ENCODE measurements at places on chromosomes 11 and 22.

DNA sequence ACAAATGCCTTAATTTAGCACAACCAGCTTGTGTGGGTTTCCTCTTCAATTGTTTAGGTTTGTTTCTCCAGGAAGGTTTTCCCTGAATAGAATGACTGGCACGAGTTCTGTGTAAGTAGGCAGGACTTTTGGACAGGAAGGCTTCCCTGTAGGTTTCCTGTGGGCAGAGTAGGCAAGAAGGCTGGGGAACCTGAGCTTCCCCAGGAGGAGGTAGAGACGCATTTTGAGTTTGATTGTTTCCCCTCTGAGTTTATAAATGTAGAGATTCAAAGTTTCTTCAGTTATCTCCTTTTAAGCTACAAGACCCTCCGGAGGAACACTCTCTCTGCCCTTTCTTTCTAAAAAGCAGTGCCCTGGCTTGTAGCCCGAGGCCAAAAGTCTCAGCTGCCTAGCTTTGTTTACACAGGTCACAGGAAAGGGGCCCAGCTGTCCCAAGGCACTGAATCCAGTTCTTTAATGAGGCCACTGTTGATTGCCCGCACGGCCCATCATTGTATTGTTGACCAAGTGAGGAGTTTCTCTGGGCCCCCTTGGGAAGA is 66.6 kb upstream of the RDX start:
- DNase-seq, result peak; percentile 28

GRCh38 chr22:17980638-17981051 is 43.7 kb downstream of the MICAL3 start:
- no peak for DNase-seq

GRCh38 chr22:49332691-49333090 is 495.0 kb downstream of the BRD1 start:
- no peak for DNase-seq

DNA sequence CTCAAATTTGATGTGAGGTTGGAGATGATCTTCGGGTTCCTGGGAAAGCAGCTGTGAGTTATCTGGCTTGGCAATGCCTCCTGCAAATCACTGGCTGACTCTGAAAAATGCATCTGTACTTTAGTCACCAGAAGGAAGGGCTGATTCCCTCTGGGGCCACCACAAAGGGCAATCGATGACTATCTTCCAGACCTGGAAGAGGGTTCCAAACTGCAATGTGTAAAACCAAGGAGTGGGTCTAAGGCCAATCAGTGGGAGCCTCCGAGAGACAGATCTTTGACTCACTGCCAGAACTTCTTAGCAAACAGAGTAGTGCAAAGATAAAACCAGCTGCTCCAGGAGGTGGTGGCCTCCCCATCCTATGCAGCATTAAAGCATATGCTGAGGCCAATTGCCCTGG is 29.1 kb upstream of the PAK1 start:
- no peak for DNase-seq

- DNase-seq, result peak; percentile 53
Measured at GRCh38 chr11:38791346-38791961, 2193.4 kb upstream of the RAG2 start.

GRCh38 chr11:17730608-17731462 is 3.7 kb upstream of the KCNC1 start:
- peak; percentile 88 for DNase-seq

- DNase-seq, result peak; percentile 83
Measured at GRCh38 chr22:17121233-17122195, at the start of gene TMEM121B. Gene TMEM121B (minus strand): TSS chr22:17121360. CDS start chr22:17121127, 233 bp downstream.

DNA sequence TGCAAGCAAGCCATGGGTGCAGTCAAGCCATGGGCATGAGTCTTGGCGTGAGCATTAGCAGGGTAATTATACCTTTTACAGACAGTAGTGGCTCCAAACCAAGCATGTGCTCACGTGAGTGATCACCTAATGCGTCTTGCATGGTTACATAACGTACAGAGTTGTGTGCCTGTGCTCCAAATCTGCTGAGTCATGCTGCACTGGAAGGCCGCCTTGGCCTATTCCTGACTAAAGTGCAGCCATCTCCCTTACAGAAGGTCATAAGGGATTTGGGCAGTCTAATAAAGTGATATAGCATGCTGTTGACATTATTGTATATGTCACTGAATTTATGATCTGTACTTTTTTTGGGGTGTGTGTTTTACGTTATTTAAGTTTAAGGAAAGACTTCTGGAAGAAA is 102.4 kb downstream of the ARHGAP42 start:
- DNase-seq, result no peak

- peak; percentile 49 for DNase-seq
Measured at GRCh38 chr22:28029201-28029948, 110.3 kb upstream of the PITPNB start.

DNA sequence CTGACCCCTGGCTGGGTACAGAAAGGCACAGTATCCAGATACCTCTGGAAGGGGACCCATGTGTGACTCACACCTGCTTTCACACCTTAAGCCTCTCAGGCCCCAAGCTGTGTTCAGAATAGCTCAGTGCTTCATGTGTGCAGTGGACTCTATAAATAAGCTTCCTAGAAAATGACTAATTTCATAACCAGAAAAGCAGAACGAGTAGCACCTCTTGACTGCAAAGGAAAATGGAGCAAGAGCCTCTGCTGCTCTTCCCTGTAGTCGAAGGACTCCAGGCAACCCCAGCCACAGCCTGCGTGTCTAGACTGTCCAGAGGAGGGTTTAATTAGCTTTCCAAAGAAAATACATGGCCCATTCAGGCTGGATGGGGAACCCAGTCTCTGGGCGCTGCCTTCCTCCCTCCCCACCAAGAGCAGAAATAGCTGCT is 23.1 kb downstream of the PTPN5 start:
- no peak for DNase-seq

- DNase-seq, result no peak
Measured at GRCh38 chr11:65366340-65366773, 11.8 kb downstream of the TIGD3 start.

DNA sequence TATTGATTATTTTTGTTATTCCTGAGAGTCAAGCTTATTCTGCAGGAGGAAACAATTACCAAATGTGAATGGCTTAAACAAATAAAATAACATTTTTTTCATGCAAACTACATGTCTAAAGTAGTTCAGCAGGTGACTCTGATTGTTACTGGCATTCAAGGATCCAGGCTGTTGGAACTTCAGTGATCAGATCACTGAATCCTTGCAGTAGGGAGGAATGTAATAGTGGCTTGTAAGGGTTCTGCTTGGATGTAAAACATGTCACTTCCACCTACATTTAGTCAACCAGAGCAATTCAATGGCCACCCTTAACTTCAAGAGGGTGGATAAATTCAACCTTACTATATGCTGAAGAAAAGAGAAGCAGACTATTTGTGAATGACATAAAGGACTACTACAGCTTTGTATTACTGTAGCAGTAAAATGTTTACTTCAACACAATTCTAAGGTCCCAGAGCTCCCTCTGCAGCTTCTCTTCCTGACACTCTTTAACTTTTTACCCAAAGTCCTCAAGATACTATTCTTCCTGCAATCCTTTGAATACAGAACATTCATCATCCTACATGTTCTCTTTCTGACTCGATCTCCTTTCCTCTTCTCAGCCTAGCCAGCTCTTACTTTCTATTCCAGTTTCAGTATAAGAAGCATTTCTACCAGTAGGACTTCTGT is 284.0 kb downstream of the LRRC4C start:
- DNase-seq, result no peak

DNA sequence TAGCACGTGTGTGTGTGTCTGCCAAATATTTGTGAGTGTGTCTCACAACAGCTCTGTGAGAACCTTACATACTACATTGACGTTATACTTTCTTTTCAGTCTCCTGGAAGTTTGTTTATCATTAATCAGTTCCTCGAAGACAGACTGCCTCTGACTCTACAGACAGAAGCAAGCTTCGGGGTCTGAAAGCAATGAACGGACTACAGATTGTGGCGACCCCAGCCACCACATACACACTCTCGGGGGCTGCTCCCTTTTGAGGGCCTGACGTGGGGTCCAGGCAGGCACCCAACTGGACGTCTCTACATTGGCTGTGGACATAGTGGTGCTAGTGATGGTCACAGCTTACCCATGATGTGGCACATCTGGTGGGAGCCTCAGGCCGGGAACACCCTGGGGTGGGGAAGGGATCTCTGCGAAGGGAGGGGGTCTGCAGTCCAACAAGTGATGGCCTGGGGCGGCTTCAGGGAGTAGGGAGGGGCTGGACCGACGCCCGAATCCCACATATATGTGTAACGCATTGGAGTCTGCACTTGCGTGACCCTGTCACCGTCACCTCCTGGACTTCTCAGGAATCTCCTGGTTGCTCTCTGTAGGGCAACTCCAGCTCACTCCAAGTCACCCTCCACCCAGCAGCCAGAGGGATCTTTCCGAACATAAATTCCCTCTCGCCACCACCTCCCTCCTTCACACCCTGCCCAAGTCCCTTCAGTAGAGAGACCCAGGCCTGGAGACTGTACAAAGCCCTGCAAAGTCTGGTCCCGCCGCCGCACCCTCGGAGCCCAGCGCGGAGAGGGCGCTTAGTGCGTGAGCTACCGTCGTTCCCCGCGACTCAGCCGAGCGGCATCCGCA is 30.4 kb upstream of the TRIM29 start:
- no peak for DNase-seq

GRCh38 chr11:86140334-86140990 is 71.6 kb upstream of the PICALM start:
- DNase-seq, result no peak

DNA sequence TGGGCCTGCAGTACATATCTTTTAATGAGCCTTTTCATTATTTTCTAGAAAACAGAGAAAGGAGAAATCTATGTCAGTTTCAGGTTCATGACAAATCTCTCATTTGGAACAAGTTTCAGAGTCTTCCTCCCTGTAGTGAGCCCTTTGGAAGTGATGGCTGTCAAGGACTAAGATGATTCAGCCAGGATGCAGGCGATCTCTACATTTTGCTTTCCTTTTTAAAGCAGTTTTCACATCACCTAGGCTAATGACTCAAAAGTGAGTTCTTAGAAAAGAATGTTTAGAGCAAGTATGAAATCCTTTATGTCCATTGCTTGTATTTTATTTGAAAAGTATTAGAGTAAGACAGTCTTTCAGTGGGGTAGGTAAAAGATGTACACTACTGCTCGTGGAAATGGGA is 130.1 kb downstream of the TRPC6 start:
- no peak for DNase-seq

- DNase-seq, result no peak
Measured at GRCh38 chr11:115168229-115168671, 336.0 kb downstream of the CADM1 start.

- DNase-seq, result no peak
Measured at GRCh38 chr11:106594751-106595351, 423.4 kb downstream of the GUCY1A2 start.

GRCh38 chr11:119780222-119780953 is 51.4 kb upstream of the NECTIN1 start:
- no peak for DNase-seq

- DNase-seq, result no peak
Measured at GRCh38 chr22:46224898-46225290, 25.2 kb downstream of the CDPF1 start.

DNA sequence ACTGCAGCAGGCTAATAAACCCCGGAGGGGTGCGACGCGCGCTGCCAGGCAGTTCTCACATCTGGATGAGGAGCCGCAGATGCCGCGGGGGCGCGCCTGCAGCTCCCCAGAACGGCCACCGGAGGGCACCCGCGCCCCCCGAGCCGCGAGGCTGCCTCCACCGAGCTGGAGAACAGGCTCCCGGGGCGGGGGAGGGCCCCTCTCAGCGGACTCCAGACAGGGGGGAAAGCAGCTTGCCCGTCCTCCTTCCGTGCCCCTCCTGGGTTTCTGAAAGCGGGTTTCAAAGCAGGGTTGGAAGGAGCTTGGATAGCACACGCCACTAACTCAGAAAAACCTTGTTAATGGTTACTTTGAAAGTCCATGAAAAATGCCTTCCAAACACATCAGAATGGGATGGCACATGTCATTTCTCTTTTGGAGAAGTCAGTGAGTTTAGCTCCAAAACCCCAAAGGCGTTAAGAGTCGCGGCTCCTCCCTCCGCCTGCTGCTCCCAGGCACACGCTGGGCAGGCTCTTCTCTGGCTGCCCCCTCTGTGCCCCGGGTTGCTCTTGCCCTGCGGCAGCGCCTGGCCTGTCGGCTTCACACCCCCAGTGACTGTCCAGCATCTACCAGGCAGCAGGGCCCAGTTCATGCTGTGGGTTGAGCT is 317.8 kb downstream of the NTM start:
- peak; percentile 84 for DNase-seq

- no peak for DNase-seq
Measured at GRCh38 chr11:5351208-5351607, at the start of gene OR51B6. Gene OR51B6 (plus strand): TSS chr11:5351508. CDS start chr11:5351508, 0 bp downstream.

DNA sequence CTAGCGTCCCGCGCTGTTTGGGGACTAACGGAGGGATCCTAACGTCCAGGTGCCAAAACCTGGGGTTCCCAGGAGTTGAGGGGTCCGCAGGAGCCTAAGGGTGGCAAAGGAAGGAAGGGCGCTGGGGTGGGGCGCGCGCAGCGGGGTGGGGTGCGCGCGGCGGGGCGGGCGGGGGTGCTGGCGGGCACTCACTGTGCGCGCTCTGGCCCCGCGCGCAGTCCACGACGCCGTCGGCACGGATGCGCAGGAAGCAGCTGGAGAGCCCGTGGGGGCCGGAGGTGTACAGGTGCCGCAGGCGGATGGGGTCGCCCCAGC is 412 bp downstream of the FGF19 start:
- no peak for DNase-seq

DNA sequence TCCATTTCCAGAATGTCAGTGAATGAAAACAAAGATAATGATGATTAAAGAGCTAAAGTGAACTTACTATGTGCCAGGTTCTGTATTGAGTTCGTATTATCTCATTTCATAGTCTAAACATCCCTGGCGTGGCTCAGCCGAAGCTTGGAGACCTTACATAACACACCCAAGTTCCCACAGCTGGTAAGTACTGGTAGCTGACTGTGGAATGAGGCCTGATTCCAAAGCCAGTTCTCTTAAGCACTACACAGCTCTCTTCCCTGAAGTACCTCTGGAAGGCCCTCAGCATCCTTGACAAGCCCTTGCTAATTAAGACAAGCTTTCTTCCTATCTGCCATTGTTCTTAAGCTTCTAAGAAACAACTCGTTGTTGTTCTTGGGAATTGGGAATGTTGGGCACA is 28.6 kb upstream of the NCAM1 start:
- no peak for DNase-seq
